CD4-positive, alpha-beta T cell treated with Interleukin-15 for 1 hour (primary cell): ENCODE measurements at places on chromosomes 16 and 17.

DNA sequence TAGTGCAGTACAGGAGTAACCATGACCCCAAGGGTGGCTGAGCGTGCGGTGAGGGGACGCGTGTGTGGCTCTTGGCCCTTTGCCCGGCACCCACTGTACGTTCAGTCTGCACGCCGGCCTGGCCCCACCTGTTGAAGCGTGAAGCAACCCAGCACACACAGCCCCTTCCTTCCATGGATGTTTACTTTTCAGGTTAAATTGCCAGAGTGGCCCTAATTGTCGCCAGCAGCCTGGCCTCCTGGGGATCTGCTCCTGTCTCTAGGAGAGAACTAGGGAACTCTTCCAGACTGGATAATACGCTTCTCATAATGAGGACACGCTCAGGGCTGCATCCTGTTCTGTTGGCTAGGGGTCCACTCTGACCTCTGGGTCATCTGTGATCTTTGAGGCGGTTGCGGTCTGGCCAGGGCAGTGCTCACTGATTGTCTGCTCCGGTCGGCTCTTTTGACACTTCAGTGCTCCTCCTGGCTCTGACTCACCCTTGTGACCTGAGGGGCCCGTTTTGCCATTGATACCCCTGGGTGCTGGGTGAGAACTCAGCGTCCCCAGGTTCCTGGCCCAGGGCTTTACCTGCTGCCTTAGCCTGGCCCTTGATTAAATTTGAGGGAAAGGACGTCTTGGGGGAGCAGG, 27.7 kb downstream of the TPSG1 start:
- no peak for DNase-seq

GRCh38 chr17:54933921-54934320, 33.3 kb downstream of the TOM1L1 start:
- no peak for DNase-seq

DNA sequence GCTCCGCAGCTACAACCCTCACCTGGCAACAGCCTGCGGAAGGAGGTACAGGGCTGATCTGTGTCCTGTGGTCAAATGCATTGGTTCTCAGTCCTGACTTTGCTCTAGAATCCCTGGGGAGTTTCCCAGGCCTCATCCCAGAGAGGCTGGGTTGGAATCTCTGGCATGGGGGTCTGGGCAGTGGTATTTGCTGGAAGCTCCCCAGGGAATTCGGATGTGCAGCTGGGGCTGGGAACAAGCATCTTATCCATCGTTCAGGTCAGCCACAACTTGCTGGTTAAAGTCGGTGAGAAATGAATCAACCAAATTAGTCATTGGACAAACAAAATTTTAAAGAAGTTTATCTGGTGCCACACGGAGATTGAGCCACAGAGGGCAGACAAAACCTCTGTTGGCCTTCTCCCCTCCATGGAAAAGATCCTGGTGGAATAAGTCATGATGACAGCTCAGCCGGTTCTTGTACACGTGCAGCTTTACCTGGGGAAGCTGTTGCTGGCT, 231.2 kb downstream of the FOXL1 start:
- DNase-seq, result no peak

DNA sequence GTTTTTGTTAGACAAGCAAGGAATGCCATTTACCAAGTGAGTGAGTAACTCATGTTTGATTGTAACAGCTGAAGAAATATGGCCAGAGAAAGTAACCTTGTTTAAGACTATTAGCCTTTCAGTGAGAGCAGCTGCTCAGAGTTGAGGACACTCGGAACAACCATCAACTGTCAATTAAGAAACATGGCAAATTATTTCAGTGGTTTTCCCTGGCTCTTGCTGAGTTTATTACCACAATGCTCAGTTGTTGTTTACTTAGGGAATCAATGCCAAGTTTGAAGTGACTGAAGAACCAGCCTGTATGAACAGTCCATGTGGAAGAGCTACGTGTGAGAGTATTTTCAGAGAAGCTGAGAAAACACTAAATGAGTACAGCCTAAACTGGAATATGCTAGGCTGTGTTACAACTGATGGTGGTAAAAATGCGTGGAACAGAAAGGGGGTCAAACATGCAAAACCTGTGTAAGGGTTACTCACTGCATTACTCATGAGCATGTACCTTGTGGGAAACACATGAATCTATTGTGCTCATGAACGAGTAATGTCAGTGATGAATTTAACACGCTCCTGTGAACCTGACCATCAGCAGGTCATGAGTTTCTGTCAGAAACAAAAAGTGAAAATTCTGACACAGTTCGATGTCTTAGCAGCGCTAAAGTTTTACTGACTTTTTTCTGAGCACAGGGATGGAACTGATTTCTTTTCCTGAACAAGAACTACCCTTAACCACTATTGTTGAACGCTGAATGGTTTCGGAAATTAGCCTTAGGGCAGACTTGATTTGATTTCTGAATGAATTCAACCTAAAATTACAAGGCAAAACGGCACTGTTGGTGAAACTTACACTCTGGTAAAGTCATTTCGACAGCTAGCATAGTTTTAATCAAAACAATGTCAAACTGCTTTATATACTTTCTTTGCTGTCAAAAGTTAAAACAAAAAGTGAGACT, 33.5 kb downstream of the GNA13 start:
- DNase-seq, result no peak

GRCh38 chr17:50275279-50275678, 1.0 kb downstream of the TMEM92 start:
- no peak for DNase-seq

- no peak for DNase-seq
Measured at GRCh38 chr16:81641395-81642106, 137.5 kb upstream of the PLCG2 start.

DNA sequence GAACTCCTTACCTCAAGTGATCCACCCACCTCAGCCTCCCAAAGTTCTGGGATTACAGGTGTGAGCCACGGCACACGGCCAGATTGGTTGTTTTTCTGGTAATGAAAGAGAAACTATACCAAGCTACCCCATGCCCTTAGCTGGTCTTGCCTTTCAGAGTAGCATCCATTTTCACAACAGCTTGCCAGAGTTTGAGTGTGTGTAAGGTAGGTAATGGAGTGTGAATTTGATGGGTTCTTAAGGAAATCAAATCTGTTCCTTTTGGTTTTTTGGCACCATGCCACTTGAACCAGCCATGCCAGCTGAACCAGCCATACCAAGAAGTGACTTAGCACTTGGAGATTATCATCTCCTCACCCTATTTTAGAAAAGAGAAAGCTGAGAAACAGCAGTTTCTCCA, 5.1 kb downstream of the CALCOCO2 start:
- no peak for DNase-seq

DNA sequence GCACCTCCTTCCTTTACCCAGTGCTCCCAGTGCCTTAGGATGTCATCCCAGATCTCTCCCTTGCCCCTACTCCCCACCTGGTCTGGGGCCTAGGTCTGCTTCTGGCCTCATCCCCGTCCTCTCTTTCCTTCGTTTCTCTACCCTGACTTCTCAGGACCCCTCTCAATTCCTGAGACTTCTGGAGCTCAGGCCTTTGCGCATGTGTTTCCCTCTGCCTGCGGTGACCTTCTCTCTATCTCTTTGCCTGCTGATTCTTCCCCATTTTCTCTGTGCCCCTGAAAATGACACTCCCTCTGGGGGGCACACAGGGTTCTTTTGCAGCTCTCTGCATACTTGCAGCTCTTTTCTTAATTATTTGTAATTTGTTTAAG, 13.5 kb downstream of the ADORA2B start:
- peak; percentile 5 for DNase-seq

- DNase-seq, result no peak
Measured at GRCh38 chr16:17289674-17290635, 180.8 kb downstream of the XYLT1 start.

GRCh38 chr17:39563476-39563875, 44.2 kb downstream of the NEUROD2 start:
- no peak for DNase-seq

DNA sequence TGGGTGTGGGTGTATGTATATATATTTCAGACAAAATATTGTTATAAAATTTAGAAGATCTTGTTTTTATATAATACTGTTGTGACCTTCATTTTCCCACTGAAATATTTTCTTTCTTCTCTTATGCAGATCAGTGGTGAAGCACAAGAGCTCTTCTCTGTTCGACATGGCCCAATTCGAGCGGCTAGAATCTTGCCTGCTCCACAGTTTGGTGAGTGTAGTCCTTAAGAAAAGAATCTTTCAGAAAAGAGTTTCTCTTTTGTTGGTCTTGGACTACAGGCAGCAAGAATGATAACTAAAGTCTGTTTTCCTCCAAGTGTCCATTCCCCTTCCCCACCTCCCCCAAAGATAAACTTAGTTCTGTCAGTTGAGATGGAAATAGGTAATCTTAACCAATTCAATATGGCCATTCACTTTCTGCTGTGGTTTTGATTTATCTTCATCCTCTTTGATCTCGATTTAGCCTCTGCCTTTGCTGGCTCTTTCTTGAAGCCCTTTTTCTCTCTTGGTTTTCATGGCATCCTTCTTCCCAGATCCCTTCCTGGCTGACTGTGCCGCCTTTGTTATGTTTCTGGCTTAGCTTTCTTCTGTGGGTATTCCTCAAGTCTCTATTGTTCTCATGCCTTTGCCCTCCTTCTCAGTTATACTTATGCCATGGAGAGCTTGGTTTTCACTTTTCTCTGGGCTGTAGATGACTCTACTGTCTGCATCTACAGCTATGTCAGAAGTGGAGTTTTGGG, 69.6 kb downstream of the BCAS3 start:
- DNase-seq, result no peak
